GDM1 (cell line): ENCODE measurements at places on chromosomes 5 and 9.

- DNase-seq = no peak
These were observed 93.1 kb upstream of the TBCA start for GRCh38 chr5:77869116-77869798.

DNA sequence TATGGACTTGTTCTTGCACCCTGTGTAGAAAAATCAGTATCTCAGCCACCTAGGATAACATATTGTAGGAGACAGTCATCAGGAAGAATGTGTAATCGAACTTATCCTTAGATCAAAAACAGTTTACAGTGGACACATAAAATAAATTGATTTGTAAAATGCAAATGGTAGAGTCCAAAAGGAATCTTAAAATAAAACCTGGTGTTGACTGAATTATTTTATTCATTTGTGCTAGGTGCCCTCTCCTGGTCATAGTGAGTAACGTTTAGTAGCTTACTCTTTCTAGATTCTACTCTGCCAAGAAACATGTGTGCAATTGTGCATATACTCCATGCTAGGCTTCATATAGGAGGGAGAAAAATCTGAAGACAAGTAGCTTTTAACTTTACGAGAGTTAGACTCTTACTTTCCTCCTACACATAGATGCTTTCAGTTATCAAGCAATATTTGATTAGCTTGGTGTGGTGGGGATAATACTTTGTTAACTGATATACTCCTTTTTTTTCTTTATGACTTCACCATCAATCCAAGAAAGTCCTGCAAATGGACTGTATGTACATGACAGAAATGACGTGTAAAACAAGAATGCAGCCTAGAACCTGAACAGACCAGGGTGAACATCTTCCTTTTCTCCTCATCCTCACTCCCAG lies 23.7 kb upstream of the LOX start:
- peak; percentile 33 for DNase-seq

DNA sequence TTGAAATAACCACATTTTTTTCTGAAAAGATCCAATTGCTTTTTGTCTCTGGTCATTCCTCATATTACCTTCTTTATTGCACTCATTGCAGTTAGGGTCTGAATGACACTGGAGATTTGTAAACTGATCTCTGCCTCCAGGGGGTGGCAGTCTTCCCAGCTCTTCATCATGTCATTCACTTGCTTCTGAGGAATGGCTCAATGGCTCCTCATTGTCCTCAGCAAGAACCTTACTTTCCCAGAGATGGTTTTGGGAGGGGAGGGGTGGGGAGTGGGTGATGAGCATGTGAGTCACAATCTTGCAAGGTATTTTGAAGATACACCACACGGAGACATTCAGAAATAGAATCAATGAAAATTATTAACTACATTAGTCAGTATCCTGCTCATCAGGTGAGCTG lies 159.8 kb upstream of the GAS1 start:
- no peak for DNase-seq

- DNase-seq = no peak
These were observed 61.0 kb downstream of the RALGPS1 start for GRCh38 chr9:126975327-126976220.

DNA sequence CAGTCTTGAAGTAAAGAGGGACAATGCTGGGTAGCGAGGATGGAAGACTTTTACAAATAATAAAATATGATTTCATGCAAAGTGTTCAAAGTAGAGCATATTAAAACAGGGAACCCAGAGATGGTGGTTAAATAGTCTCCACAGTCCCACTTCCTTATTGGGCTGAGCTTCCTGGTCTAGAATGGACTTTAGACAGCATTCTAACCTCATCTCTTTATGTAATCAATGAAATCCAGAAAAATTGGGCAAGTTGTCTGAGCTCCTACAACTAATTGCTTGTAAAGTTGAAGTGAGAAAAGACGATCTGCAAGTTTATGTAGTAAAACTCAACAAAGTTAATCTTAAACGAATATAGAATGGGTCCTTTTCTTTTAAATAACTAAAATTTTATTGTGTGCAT lies 328.9 kb downstream of the PJA2 start:
- no peak for DNase-seq
